ENCODE measurements at places on chromosomes 4 and X. TPM values are rescaled to one million over a fixed set of nuclear protein-coding genes. Genes with fewer than 3 reads are reported as not detected.

Gene RHOH
- 0.94 TPM for total RNA-seq

Gene TMEM150C
- total RNA-seq, result 90.0 TPM

Gene SPP1
- total RNA-seq, result 190 TPM

Gene ERAS
- not detected for total RNA-seq

Gene TMEM271
- 23.6 TPM for total RNA-seq

Gene ADRA2C
- total RNA-seq, result 2.2 TPM

Gene FHIP1A
- total RNA-seq, result 3.3 TPM

Gene DMP1
- 0.16 TPM for total RNA-seq
